Activated T-helper 1 cell treated with anti-CD3 and anti-CD28 coated beads, Interleukin-12 subunit alpha, Interleukin-12 subunit beta, Interleukin-2, Interleukin-4 antibody, amounts not matched to agents 30 ng/mL and 10 ng/mL and 1 ng/mL, durations not matched to agents 14 hours and 24 hours and 36 hours (primary cell): ENCODE measurements at places on chromosomes 5 and 9. TPM values are rescaled to one million over a fixed set of nuclear protein-coding genes. Genes with fewer than 3 reads are reported as not detected.

DNA sequence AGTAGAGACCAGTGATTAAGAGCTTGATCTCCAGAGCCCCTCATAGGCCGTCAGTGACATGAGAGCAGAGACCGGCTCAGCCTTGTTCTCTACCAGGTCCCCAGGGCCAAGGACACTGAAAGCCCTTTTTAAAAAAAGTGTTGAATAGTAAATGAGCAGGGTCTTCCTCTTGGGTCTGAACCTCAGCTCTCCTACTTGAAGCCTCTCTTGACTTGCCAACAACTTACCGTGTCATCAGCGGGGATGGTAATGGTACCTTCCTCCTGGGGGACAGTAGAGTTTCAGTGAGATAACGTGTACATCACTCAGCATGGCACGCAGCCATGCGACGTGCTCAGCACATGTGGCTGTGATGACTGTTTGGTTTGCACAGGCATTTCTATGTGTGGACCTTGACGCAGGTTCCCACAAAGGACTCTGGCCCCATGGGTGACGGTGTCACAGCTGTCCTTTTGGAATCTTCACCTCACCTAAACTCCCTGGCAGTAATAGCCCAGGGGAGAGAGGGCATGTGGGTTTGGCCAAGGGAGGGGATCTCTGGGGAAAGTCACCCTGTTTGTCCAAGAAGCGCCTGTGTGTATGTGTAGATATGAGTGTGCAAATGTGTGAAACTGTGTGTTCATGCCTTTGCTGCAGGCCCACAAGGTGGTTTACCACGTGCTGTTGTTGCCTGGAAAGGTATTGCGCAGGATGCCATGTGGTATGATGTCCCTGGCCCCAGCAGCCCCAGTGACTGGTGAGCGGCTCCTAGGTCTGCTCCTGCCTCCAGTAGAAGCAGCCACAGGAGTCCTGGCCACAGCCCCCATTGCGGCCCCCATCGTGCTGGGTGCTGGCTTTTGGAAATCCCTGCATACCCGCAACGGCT, 18.7 kb downstream of the ERGIC1 start:
- peaks cover 33% of the 10 kb centered on the region for H3K4me1 ChIP-seq
- H3K36me3 ChIP-seq, result peaks cover 4% of the 10 kb centered on the region
- no peak overlapping the region for H3K4me3 ChIP-seq
- peak overlapping the region; percentile 69 for H3K27ac ChIP-seq
- H3K27me3 ChIP-seq, result no peaks in the 10 kb centered on the region

- peaks cover 96% of the 10 kb centered on the region for H3K4me1 ChIP-seq
- H3K27ac ChIP-seq, result peak overlapping the region; percentile 92
- H3K36me3 ChIP-seq, result peaks cover 9% of the 10 kb centered on the region
- H3K27me3 ChIP-seq, result no peaks in the 10 kb centered on the region
- H3K4me3 ChIP-seq, result peak overlapping the region; percentile 81
These were observed 23.6 kb upstream of the TNFAIP8 start for GRCh38 chr5:119332208-119332607.

GRCh38 chr5:43422143-43422542, 10.0 kb upstream of the CCL28 start:
- H3K36me3 ChIP-seq, result no peaks in the 10 kb centered on the region
- peaks cover 3% of the 10 kb centered on the region for H3K27me3 ChIP-seq
- H3K4me1 ChIP-seq, result no peaks in the 10 kb centered on the region
- no peak for DNase-seq

DNA sequence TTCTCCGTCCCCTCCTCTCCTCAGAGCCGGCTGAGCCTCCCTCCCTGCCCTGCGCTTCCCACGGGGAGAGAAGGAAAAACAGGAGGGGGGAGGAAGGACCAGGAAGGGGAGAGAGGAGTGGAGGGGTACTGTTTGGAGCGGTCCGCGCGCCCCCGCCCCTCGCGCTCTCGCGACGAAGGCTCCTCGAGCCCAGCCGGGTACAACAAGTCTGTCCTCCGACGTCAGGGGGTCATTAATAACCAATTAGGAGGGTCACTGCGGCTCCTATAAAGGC, 480 bp upstream of the PRDM12 start:
- H3K4me3 ChIP-seq, result no peak overlapping the region
- peak overlapping the region; percentile 18 for H3K27ac ChIP-seq
- no peak for DNase-seq
- no peaks in the 10 kb centered on the region for H3K4me1 ChIP-seq
- H3K36me3 ChIP-seq, result peaks cover 2% of the 10 kb centered on the region

DNA sequence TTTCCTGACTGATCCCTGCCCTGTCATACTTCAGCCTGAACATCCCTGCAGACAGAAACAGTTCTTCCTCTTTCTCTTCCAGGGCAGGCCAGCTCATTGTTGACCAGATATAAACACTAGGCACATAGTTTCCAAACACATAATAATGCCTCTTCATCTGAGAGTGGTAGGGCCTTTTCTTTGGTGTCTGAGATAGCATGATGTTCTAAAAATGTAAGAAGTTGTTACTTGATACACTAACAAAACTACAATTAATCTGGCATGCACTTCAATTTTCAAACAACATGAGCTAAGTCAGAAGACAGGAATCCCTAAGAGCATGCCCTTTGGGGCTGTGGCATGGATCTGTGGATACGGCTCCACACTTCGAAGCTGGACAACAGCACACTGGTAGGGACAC, 246.6 kb downstream of the SPOCK1 start:
- no peak overlapping the region for H3K27ac ChIP-seq
- DNase-seq, result no peak
- H3K4me1 ChIP-seq, result no peaks in the 10 kb centered on the region
- no peak overlapping the region for H3K4me3 ChIP-seq

DNA sequence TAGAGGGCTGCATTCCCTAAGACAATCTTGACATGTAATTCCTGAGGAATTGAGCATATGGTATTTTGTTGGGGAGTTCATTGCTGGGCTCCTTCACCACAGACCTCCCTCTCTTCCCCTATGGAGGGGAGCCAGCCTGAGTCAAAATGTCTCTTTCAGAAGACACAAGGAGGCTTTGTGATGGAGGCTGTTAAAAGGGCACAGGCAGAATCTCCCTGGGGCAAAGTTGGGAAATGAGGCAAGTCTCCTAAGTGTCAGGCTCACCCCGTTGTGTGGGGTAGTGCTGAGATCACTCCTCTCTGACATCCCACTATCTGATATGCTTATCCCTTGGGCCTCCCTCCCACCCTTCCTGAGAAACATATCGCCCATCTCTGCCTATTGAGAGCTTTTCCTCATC, 30.6 kb downstream of the GFRA3 start:
- no peak overlapping the region for H3K27ac ChIP-seq
- peaks cover 12% of the 10 kb centered on the region for H3K4me1 ChIP-seq
- H3K27me3 ChIP-seq, result peaks cover 54% of the 10 kb centered on the region

DNA sequence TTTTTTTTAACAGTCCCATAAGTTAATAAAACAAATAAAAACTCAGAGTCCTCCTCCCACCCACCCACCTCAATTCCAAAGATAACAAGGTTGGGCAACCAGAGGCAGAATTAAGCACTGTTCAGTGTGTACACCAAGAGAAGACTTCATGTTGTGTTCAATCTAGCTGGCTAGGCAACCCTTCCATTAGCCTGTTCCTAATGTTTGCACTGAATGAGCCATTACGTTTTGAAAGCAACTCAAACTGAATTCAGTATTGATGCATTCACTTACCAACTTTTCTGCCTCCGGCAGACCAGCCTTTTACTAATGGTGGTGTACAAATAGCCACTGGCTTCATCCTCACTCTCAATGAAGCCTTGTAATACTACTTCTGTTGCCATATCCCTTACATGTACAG, 47.5 kb downstream of the PBX3 start:
- H3K4me1 ChIP-seq, result no peaks in the 10 kb centered on the region
- no peaks in the 10 kb centered on the region for H3K27me3 ChIP-seq
- no peaks in the 10 kb centered on the region for H3K36me3 ChIP-seq
- no peak overlapping the region for H3K27ac ChIP-seq

- no peaks in the 10 kb centered on the region for H3K36me3 ChIP-seq
- H3K4me1 ChIP-seq, result no peaks in the 10 kb centered on the region
- H3K27ac ChIP-seq, result no peak overlapping the region
- no peak overlapping the region for H3K4me3 ChIP-seq
These were observed 929.5 kb upstream of the C9orf72 start for GRCh38 chr9:28502741-28503140.

DNA sequence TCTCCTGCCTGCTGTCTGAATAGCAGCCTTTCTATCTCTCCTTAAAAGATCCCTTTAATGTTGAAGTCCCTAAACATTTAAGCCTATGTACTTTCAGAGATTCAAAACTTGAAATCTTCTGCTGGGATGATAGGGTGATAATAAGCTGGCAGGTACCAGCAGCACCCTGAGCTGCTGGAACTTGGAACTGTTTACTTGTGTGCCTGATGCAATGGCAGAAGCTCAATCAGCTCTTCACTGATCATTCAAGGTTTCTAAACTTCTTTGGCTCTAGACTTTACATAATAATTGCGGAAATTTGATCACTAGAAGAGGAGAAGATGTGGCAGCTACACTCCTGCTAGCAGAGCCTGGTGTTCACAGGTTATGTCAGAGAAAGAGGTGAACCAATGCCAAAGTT, 27.6 kb downstream of the MRPS27 start:
- H3K27ac ChIP-seq, result no peak overlapping the region
- no peak overlapping the region for H3K4me3 ChIP-seq
- no peak for DNase-seq
- peaks cover 23% of the 10 kb centered on the region for H3K36me3 ChIP-seq
- peaks cover 8% of the 10 kb centered on the region for H3K4me1 ChIP-seq

DNA sequence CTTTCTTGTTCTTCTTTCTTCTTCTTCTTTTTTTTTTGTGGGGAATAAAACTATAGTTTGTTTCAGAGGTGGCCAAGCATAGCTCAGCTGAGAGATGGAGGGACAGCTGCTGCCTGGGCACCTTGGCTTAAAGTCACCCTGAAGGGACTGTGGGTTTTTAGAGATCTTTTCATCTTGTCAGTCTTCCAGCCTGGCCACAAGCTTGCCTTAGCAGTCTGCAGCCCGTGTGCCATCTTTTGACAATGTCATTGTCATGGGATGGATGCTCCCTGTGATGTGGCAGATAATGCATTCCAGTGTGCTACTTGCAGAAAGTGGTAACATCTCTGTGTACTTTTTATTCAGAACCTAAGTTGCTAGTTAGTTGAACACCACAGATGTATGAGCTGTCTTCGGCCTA, 280.8 kb downstream of the FANCC start:
- H3K27me3 ChIP-seq, result no peaks in the 10 kb centered on the region
- no peaks in the 10 kb centered on the region for H3K36me3 ChIP-seq
- no peak for DNase-seq
- H3K27ac ChIP-seq, result no peak overlapping the region
- H3K4me1 ChIP-seq, result peaks cover 4% of the 10 kb centered on the region

- H3K27me3 ChIP-seq, result no peaks in the 10 kb centered on the region
- H3K4me1 ChIP-seq, result peaks cover 62% of the 10 kb centered on the region
- peaks cover 20% of the 10 kb centered on the region for H3K36me3 ChIP-seq
- no peak overlapping the region for H3K4me3 ChIP-seq
- no peak for DNase-seq
These were observed 11.0 kb downstream of the RASA1 start for GRCh38 chr5:87278590-87279100.

DNA sequence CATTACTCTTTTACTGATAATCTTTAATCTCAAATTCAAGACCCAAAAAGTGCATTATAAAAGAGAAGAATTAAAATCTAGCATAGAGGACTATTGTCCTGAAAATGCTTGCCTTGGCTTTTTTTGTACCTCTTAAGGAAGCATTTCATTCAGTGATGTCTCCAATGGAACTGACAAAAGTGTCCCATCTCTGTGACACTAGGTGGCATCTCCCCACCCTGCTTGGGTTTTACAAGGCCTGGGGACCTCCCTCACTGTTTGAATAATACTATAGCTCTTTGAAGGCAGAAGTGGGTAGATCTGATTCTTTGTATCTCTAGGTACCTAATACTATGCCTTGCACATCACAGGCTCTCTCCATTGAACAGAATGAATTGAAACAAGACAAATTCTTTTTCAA, 180.6 kb downstream of the EPB41L4A start:
- peaks cover 7% of the 10 kb centered on the region for H3K27me3 ChIP-seq
- no peak overlapping the region for H3K4me3 ChIP-seq
- H3K4me1 ChIP-seq, result no peaks in the 10 kb centered on the region
- H3K27ac ChIP-seq, result no peak overlapping the region

The CSF1R gene
- 0.10 TPM in 1 of 2 replicates, not detected in the other for total RNA-seq

The AMBP gene
- not detected in 2 replicates for total RNA-seq

The FAM169A gene
- total RNA-seq, result 3.2 and 3.5 TPM in 2 replicates

The TMEFF1 gene
- 0.13 and 0.42 TPM in 2 replicates for total RNA-seq

The PRSS3 gene
- total RNA-seq, result not detected in 2 replicates

The NXNL2 gene
- not detected in 2 replicates for total RNA-seq
